ENCODE measurements at places on chromosomes 2 and 18.

GRCh38 chr2:159968279-159968900, 94.0 kb downstream of the PLA2R1 start:
- no peak for DNase-seq

GRCh38 chr2:130836501-130837174, at the start of gene ARHGEF4:
ARHGEF4 (plus strand) TSS chr2:130836914; CDS start chr2:130836954, 40 bp downstream.
- DNase-seq: no peak

GRCh38 chr2:24049485-24050021, at the start of gene FKBP1B:
FKBP1B (plus strand) TSS chr2:24049741; CDS start chr2:24049850, 109 bp downstream.
- peak; percentile 23 for DNase-seq

GRCh38 chr18:28071199-28071598, 105.7 kb downstream of the CDH2 start:
- no peak for DNase-seq

DNA sequence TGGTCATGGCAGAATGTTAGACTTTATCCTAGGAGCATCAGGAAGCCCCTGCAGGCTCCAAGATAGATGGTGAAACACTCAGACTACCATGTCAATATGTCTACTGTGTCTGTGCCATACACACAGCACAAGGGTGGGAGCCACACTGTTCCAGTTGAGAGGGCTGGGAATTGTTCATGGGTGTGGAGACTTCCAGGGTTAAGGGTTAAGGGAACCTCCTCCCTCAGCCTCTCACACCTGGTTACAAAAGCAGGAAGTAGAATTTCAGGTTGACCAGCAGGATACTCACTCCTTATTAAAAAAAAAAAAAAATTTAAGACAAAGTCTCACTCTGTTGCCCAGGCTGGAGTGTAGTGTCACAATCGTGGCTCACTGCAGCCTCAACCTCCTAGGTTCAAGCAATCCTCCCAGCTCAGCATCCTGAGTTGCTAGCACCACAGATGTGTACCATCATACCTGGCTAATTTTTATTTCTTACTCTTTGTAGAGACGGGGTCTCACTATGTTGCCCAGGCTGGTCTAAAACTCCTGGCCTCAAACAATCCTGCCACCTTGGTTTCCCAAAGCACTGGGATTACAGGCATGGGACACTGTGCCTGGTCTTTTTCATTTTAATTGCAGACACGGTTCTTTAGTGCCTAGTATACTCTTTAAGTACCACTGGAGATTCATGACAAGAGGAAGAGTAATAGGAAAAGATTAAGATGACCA, 26.0 kb downstream of the SULT1C2 start:
- DNase-seq: no peak
